ENCODE measurements at places on chromosomes 3 and 15.
A peak's percentile ranks its signal among the peaks of the same experiment; 100 is the strongest.

DNA sequence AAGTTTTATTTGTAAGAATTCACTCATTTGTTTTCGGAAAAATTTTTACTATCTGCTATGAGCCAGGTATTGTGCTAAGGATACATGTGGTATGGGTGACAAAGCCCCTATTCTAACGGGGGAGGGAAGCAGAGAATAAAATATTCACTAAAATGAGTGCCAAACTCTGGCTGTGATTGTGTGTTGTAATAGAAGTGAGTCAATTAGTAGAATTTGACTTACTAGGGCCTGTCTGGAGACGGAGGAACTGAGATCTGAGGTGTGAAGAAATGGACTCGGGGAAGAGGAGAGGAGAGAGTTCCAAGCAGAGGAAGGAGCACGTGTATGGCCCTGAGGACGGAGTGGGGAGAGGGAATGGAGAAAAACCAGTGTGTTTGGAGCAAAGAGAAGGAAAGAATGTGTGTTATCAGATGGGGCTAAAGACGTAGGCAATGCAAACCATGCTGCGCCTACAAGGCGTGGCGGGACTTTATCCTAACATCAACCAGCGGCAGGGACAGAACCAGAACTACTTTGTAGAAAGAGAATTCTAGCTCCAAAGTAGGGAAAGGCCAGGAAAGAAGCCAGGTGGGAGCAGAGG is 89.1 kb downstream of the OSBPL10 start:
- DNase-seq, result no peak

- DNase-seq, result no peak
Measured at GRCh38 chr3:120650311-120650710, 31.7 kb downstream of the HGD start.

- no peak for DNase-seq
Measured at GRCh38 chr15:71677766-71678165, 132.6 kb upstream of the NR2E3 start.

DNA sequence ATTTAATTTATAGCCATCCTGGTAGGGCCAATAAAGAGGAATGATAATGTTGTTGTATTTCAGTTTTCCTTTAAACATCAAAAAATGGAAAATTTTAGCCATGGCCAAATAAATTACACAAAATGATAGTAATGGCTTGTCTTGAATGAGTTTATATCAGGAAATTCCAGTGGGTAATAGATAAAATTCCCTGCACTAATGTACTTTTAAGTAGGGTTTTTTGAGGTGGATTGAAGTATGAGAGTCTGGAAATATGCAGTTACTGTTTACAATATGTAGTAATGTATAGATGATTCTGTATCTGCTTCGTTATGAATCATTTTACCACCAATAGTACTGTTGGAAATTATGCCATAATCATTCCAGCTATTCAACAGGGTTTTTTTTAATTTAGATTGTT is 219.4 kb upstream of the ROBO2 start:
- no peak for DNase-seq

- no peak for DNase-seq
Measured at GRCh38 chr3:18151199-18151598, 273.9 kb downstream of the SATB1 start.

DNA sequence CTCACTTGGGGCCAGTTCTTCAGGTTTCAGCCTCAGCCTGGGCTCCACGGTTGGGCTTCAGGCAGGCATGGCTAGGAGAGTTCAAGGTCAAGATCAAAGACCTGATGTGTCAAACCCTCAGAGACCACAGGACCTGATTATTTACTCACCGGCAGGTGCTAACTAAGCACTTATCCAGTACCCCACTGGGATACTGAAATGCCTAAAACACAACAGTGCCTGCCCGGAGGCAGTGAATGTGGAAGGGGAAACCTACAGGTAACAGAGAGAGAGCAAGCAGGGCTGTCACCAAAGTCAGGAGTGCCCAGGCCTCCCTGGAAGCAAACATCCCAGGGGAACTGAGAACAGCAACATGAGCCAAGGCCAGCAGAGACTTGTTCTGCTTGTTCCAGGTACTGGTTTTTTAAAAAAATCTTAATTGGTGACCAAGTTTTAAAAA is 6.7 kb downstream of the IDH2 start:
- DNase-seq, result no peak

GRCh38 chr15:57388464-57388863 is 12.2 kb downstream of the CGNL1 start:
- DNase-seq, result no peak

DNA sequence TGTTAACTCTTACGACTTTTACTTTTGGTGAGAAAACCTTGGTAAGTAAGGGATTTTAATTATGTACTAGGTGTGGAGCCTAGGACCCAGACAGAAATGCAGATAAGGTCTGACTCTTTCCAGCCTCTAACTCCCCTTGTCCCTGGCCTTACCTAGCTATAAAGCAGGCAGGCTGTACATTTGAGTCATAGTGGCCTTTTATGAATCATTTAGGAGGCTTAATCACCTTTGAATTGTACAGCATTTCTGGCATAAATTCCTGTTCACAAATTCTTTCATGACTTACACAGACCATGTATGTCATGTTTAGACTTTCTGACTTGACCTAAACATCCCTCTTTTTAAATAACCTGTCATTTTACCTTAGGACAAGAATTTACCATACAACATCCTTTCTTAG is 47.4 kb downstream of the CHCHD4 start:
- DNase-seq, result no peak

DNA sequence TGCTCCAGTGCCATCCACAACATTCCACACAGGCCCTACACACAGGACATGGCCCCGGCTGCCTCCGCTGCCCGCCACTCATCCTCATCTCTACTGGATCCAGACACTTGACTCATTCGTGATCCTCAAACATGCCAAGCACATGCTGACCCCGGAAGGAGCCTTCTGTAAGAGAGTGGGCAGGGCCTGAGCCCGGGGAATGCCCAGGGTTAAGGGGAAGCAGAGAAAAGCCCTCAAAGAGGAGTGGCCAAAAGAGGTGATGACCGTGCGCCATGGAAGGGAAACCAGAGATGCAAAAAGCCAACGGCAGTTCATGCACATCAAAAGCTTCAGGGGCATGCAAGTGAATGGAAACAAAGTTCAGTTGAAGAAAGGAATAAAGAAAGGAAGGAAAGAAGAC is 46.1 kb downstream of the RFTN1 start:
- no peak for DNase-seq

DNA sequence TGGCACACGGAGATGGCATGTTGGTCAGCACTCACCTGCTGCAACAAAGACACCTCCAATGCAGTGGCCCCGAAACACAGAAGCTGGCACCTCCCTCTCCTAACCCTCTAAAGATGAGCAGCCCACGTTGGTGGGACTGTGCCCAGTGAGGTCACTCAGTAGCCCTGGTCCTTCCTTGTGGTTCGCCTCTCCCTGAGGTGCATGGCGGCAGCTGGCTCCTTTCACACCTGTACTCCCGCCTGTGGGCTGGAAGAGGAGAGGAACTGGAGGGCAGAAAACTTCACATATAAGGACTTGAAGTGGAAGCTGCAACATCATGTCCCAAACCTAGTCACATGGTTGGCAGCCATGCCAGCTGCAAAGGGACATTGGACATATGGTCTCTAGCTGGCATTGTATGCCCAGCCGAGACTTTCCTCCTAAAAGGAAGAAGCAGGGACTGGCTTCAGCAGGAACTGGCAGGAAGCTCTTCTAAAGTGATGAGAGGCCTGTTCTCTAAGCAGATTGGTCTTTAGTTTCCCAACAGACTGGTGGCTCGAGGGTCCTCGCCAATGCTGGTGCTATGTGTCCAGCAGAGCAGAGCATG is 10.8 kb upstream of the C3orf22 start:
- DNase-seq, result no peak

- DNase-seq, result no peak
Measured at GRCh38 chr3:153866901-153867300, 254.3 kb upstream of the ARHGEF26 start.

DNA sequence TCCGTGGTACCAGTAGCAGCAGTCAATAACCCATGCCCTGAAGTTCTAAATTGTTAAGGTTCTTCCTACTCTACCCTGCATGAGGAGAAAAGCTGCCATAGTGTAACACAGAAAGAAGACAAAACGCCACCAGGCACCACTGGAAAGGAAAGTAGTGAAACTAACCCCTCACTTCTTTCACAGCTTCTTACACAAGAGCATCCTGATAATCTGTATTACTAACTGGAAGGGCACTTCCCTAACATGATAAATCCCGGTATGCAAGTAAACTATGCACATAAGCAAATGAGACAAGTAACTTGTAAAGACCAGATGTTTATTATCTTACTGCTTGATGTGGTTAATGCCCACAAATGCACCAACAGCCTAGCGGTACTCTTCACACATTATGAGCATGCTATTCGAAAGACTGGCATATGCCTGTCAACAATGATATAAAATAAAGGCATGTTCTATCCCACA is 141.3 kb downstream of the ADAM10 start:
- DNase-seq, result no peak

- no peak for DNase-seq
Measured at GRCh38 chr3:99850608-99851007, 32.9 kb downstream of the CMSS1 start.

- DNase-seq, result no peak
Measured at GRCh38 chr3:138222131-138222941, 35.2 kb downstream of the ARMC8 start.

- DNase-seq, result peak; percentile 28
Measured at GRCh38 chr15:95556866-95557225, 773.7 kb upstream of the NR2F2 start.

GRCh38 chr3:100317912-100318311 is 16.6 kb upstream of the NIT2 start:
- no peak for DNase-seq

GRCh38 chr3:48225587-48225986 is 2.3 kb downstream of the CAMP start:
- no peak for DNase-seq

- DNase-seq, result no peak
Measured at GRCh38 chr3:12312010-12312409, 23.1 kb downstream of the PPARG start.

- no peak for DNase-seq
Measured at GRCh38 chr15:85048430-85048829, 66.8 kb downstream of the PDE8A start.

GRCh38 chr3:135034291-135034768 is 239.3 kb downstream of the EPHB1 start:
- DNase-seq, result peak; percentile 73

- no peak for DNase-seq
Measured at GRCh38 chr15:83288381-83288801, 3.9 kb upstream of the BNC1 start.

- DNase-seq, result peak; percentile 74
Measured at GRCh38 chr15:43508991-43509659, 8.3 kb upstream of the MAP1A start.

- DNase-seq, result no peak
Measured at GRCh38 chr3:72355168-72355567, 493.1 kb downstream of the SHQ1 start.

- peak; percentile 58 for DNase-seq
Measured at GRCh38 chr3:157335233-157336076, 101.2 kb upstream of the PTX3 start.

GRCh38 chr3:159165961-159166360 is 364.1 kb downstream of the MFSD1 start:
- DNase-seq, result no peak

- DNase-seq, result no peak
Measured at GRCh38 chr3:98099848-98100247, 12.9 kb downstream of the OR5AC2 start.

- DNase-seq, result no peak
Measured at GRCh38 chr15:92184679-92185230, 208.9 kb upstream of the ST8SIA2 start.

- DNase-seq, result no peak
Measured at GRCh38 chr3:141707741-141708203, 30.3 kb upstream of the RNF7 start.

DNA sequence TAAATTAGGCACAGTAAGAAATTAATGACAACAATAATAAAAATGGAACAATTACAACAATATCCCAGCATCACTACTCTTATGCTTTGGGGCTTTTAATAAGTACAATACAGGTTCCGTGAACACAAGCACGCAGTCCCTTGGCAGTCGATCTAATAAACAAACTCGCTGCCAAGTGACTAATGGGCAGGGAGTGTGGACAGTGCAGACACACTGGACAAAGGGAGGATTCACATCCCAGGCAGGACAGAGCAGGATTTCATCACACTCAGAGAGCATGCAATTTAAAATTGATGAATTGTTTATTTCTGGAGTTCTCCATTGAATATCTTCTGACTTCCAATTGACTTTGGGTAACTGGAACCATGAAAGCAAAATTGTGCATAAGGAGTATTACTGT is 524.1 kb upstream of the CFAP20DC start:
- DNase-seq, result no peak

DNA sequence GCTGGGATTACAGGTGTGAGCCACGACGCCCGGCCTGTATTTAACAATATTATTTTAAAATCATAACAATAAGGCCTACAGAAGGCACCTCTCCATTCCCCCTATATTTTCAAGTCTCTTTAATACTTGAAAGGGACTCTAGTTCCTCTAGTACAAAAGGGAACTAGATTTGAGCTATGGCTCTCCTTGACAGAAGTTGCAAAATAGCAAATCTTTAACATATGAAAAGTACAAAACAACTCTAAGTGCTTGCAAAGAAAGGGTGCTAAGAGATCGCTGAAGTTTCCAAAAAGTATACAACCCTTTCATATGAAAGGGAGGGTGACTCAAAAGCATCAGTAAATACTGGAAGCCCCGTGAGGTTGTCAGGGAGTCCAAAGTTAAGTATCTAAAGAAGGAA is 23.8 kb downstream of the AP3S2 start:
- DNase-seq, result no peak

- no peak for DNase-seq
Measured at GRCh38 chr15:71435552-71435951, 320.3 kb downstream of the THSD4 start.

GRCh38 chr15:63013052-63013808 is 29.3 kb upstream of the TPM1 start:
- DNase-seq, result peak; percentile 86

- DNase-seq, result no peak
Measured at GRCh38 chr15:22799902-22800301, 13.5 kb downstream of the NIPA1 start.

DNA sequence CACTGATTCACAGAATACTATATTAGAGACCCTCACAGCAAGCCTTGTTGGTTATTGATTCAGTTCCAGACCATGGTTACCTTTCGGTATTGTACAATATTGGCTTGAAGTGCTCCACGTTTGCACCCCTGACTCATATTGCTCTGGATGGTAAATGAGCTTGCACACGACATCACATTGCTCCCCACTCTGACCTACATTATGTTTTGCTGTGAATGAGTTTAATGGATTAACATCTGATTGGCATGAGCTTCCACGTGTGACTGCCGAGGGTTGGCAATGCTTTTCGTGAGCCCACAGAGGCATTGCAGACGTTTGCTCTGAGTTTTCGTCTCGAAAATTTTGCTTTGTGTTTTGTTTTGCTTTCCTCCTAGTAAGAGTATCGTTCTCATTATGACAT is 225.8 kb upstream of the ICE2 start:
- no peak for DNase-seq

GRCh38 chr15:22224241-22224671 is 143.9 kb downstream of the OR4M2 start:
- no peak for DNase-seq
